Mammary epithelial cell (primary cell): ENCODE measurements at places on chromosomes 7 and 10.

DNA sequence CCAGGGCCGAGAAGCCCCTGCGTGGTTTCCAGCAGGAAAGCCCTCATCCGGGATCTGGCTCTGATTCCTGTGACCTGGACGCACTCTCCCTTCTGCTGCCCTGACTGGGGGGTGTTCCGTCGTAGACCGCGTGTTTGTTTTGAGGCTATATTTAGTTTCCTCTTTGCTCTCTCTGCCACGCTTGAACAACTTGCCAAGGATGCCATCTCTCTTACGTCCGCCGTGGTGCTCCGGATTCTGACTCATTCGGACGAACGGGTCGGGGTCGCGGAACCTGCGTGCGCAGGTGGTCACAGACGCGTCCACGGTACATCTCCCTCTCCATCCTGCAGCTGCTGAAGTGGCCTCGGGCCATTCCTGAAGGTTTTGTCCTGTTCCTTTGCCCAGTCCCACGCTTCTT is 10.4 kb upstream of the SORCS3 start:
- DNase-seq: no peak

- no peak for DNase-seq
These were observed 537 bp downstream of the SH3PXD2A start for GRCh38 chr10:103854686-103855391.

- DNase-seq: no peak
These were observed 112.2 kb upstream of the TARP start for GRCh38 chr7:38385682-38386081.

DNA sequence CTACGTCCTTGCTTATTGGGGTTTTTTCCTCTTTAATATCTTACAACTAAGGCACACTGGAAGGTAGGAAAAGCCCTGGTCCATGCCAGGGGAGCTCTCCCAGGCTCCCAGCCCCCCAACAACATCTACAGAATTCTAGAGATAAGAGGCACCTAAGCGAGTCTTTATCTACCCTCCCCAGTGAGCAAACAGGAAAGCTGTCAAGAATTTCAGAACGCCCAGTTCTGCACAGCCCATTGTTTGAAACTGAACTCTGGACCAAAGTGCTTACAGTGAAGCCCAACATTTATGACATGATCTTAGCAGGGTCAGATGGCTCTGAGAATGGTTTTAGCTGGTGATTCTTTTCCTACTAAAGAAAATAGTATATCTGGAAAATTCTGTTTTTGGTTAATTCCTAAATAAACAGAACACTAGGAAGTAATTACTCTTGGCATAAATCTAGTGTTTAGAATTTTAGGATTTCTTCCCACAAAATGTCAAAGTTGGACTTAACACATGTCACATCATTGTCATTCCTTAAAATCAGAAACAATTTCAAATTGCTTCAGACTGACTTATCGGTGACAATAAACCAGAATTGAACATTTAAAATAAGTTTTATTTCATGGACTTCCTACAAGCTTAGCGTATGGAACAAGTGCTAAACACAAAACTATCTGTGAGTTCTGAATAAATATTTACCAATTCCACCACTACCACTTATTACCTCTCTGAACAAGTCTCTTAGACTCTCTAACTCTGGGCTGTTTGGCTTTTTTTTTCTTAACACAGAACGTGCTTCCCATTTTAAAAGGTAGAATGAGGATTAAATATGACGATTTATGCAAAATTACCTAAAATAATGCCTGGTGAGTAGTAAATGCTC is 31.3 kb upstream of the RNF32 start:
- DNase-seq: no peak

DNA sequence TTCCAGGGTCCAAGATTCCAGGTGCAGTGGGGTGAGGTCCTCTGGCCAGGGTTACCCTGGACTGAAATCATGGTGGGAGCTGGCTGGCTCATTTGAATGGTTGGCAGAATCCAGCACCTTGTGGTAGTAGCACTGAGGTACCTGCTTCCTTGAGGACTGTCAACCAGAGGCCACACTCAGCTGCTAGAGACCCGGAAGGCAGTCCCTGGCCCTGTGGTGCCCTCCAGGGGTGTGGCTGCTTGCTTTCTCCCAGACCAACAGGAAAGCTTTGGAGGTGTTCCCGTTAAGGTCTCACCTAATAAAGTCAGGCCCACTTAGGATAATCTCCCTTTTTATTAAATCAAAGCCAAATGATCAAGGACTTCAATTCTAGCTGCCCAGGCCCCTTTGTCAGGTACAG is 107.7 kb upstream of the GDF10 start:
- DNase-seq: no peak

GRCh38 chr10:26612151-26612915 is 85.2 kb upstream of the PDSS1 start:
- peak; percentile 25 for DNase-seq

DNA sequence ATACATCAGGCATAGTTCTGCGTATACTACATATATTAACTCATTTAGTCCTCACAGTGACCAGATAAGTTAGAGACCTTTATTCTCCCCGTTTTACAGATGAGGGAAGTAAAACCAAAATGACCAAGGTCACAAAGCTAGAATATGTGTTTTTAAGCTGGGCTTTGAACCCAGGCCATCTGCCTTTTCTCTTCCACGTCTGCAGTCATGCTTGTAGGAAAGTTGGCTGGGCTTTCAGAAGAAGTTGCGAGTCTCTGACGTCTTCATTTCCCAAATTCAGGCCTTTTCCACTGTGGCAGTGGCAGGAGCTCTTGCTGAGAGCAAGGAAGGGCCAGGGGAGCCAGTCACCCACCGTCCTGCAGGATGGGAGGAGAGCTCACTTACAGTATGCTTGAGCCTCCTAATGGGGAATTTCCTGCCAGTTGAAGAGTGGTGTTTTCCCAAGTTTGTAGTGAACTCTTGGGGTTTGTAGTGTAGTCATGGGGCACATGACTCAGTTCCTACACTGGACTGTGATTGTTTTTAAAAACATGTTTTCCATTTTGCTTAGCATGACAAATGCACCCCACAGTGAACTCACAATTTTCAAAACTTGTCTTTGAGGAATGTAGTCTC is 34.2 kb downstream of the CYP17A1 start:
- DNase-seq: peak; percentile 94

DNA sequence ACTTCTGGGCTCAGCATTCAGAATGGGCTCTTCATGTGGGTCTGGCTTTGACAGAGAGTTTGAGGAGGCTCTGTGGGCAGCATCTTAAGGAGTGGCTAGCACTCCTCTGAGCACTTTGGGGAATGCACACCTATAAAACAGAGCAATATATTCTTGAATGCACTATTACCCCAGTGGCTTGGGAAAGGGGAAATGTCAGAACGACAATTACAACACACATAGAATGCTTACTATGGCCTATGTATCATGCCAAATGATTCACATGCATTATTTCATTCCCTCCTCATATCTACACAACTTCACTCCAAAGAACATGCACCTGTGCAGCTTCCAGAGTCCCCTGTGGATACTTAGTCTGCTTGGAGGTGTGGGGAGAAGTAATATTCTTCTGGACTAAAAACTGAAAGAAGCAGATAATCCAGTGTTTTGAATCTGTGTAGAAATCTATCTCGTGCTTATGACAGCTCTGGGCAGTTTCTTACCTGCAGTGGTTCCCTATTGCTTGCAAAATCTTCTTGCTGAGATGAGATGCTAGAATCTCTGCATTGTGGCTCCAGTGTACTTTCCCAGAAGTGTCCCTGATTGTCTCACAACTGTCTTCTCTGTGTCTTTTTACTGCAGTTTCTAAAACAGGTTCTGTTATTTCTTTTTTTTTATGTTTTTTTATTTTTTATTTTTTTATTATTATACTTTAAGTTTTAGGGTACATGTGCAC is 5.5 kb upstream of the MGAM start:
- DNase-seq: no peak

DNA sequence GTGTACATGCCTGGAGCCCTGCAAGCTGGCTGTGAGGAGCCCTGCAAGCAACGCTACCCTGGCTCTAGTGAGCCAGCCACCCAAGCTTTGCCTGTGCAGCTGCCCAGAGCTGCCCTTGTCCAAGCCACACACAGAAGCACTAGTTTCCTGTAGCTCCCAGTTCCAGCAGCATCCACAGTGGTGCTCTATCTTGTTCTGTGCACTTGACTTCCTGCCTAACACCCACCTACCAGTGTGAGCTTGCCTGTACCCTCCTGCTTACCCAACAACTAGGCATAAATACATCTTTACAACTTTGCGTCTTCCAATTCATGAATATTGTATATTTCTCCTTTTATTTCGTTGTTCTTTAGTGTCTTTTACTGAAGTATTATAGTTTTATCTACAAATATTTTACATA is 32.2 kb upstream of the ZNF518A start:
- no peak for DNase-seq

DNA sequence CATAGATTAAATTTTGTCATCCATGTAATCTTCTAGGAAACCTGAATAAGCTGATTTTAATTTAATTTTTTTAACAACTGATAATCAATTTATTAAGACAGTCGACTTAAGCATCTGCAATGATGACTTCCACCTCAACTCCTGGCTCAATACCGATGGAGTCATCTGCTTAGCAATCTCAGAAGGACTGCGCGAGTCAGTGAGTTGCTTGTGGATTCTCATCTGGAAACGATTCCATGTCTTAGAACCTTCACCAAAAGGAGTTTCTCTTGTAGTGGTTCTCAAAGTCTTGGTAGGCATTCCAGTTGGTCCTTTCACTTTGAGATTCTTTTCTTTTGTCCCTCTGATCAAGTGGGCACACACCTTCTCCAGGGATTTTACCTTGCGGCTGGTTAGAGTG is 85.5 kb downstream of the XRCC2 start:
- DNase-seq: no peak

DNA sequence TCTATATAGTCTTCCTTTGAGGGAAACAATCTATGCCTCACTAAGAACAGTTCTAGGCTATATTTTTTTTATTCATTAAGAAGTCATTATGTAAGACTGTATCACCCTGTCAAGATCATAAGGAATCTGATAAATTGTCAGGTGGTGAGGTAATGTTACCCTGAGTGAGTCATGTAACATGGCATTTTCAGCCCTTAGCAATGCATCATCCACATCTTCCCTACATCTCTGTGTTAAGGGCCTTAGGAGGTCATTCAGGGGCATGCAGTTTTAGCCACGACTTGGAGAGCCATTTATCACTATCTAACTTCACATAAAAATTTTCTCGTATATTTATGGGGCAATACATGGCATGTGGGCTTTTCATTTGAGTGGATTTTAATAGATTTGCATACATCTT is 924.5 kb upstream of the MBL2 start:
- peak; percentile 64 for DNase-seq

DNA sequence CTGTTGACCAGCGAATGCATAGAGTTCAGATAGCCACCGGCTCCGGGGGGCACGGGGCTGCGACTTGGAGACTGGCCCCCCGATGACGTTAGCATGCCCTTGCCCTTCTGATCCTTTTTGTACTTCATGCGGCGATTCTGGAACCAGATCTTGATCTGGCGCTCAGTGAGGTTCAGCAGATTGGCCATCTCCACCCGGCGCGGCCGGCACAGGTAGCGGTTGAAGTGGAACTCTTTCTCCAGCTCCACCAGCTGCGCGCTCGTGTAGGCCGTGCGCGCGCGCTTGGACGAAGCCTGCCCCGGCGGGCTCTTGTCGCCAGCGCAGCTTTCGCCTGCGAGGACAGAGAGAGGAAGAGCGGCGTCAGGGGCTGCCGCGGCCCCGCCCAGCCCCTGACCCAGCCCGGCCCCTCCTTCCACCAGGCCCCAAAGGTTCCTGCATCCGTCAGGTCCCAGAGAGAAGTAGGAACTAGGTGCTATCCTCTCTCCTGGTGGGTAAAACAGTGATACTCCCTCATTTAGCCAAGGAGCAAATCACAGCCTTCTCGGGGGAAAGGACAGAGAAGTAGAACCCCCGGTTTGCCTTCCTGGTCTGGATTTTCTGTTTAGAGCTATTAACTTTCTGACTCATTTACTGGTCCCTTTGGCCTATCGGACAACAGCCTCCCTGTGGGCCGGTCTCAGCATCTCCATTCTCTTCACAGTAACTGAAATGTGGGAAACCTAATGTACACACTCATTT is 6.1 kb upstream of the HOXA2 start:
- DNase-seq: peak; percentile 80

- DNase-seq: no peak
These were observed 506.9 kb downstream of the RPS24 start for GRCh38 chr10:78540355-78541076.

- DNase-seq: no peak
These were observed 2.7 kb downstream of the CHAT start for GRCh38 chr10:49616421-49617101.

DNA sequence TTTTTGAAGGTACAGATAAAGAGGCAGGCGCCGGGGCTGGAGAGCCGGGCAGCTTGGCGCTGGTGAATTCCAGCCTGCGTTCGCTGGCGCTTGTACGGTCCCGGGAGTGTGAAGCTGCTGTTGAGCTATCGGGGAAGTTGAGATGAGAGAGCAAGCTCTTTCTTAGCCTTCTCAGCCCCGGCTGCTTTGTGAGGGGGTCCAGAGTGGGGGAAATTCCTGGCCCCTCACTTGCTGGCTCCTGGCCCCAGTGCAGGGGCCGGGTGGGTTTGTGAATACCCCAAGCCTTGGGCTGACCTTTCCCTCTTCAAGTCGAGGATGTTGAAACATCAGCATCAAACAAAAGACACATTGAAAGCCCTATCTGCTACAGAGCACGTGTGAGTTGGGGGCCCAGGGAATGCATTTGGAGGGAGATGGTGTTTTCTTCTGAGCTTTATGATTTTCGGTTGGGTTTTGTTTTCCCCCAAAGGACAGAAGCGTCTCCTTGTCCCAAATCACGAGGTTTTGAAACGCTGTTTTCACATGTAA is 2.7 kb downstream of the ZMIZ1 start:
- DNase-seq: no peak

DNA sequence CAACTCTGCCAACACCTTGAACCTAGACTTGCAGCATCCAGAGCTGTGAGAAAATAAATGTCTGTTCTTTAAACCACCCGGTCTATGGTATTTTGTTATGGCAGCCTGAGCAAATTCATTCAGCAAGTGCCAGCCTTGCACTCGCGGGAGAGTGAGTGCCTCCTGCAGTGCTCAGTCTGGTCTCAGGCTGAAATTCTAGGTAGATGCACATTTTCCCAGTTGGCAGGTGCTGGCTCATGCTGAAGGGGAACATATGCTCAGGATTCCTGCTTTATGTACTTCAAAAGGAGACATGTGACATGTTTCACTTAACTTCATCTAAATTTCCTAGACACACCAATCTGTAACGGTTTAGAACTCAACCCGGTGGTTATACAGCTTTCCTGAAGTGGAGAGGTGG is 170.8 kb downstream of the MGMT start:
- DNase-seq: no peak

GRCh38 chr7:55502858-55503440 is 69.4 kb downstream of the VOPP1 start:
- DNase-seq: no peak

DNA sequence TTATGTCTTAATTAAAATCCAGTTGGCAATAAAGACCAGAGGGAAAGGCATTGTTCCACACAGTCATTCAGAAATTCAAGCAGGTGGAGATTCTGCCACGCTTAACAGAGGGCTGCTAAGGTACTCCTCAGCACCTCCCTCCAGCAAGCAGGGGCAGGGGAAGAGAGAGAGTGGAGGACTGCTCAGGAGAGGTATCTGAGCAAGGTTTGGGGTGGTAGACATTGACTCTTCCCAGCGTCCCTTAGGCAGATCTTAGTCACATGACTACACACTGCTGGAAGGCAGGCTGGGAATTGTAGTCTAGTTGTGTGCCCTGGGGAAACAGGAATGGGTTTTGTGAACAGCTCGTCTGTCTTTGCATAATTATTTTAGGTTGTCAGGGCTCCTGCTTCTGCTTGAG is 181.6 kb downstream of the NPSR1 start:
- DNase-seq: no peak
